Activated T-cell treated with anti-CD3 and anti-CD28 coated beads for 48 hours (primary cell): ENCODE measurements at places on chromosomes 5 and 9.

- no peak for DNase-seq
Observed at GRCh38 chr5:40700116-40700782, 20.5 kb downstream of the PTGER4 start.

DNA sequence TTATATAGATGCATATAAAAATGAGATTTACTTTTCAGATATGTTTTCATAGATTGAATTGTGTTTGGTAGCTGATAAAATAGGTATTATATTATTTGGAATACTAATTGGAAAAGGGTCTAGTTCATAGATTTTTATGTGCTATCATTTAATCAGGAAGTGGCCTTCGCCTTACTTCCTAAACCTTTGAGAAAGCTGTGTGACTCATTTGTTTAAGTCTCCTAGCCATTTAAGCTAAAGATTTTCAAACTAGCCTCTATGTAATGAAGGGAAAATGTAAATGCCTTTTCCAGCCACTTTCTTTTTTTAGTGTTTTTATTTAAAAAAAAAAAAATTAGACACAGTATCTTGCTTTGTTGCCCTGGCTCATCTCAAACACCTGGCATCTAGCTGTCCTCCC, 97.5 kb downstream of the DMXL1 start:
- DNase-seq: no peak

GRCh38 chr9:105114318-105114717, 130.1 kb upstream of the SLC44A1 start:
- peak; percentile 10 for DNase-seq

DNA sequence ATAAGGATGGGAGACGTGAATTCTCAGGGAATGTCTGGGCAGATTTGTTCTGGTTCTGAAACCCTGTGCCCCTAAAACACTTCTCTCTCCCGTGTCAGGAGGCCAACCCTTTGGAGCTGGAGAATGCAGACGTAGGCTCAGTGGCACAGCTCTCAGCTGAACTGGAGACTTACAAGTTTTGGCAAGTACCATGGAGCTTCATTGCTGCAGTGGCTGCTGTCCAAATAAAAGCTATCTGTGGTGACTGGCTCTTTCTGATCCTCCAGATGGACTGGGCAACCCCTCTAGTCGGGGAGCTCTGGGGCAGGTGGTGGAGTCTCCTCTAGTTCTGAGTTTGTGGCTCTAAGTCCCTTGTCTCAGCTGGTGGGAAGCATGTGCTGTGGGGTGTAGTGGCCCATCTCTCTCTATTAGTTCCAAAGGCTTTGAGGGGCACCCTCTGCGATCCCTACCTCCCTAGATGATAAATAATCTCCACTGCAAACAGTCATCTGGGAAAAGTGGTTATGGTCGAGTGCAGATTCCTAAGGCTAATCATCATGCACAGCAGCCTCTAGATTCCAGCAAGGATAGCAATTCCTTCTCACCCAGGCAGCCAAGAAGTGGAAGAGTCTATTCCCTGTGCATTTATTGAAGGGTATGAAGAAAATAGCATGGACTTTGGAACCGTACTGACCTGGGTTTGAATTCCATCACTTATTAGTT, 204.2 kb upstream of the KLF4 start:
- DNase-seq: no peak

DNA sequence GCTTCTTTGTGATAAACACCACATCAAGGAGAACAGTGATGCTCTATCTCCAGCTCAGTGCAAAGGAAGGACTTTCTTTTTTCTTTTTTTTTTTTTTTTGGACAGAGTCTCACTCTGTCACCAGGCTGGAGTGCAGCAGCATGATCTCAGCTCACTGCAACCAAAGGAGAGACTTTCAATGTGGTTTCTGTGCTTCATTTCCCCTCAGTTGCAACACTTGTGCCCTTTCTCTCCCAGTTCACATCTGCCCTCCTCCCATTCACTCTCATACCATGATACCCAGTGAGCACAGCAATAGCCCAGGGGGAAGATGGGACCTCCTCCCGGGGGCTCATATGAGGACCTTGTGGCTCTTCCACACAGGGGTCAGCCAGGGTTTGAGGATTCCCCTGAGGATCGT, 110.0 kb downstream of the MTRR start:
- no peak for DNase-seq

GRCh38 chr5:96335873-96336272, 97.2 kb downstream of the PCSK1 start:
- no peak for DNase-seq

GRCh38 chr5:178895615-178896571, at the start of gene ZFP2:
TSS of gene ZFP2 (plus strand) at chr5:178895913. CDS start at chr5:178931314, 35,401 bp downstream.
- DNase-seq: peak; percentile 15

GRCh38 chr9:123391233-123391632, 35.2 kb downstream of the CRB2 start:
- no peak for DNase-seq

- DNase-seq: no peak
Observed at GRCh38 chr5:61603211-61603908, 271.3 kb downstream of the ZSWIM6 start.

DNA sequence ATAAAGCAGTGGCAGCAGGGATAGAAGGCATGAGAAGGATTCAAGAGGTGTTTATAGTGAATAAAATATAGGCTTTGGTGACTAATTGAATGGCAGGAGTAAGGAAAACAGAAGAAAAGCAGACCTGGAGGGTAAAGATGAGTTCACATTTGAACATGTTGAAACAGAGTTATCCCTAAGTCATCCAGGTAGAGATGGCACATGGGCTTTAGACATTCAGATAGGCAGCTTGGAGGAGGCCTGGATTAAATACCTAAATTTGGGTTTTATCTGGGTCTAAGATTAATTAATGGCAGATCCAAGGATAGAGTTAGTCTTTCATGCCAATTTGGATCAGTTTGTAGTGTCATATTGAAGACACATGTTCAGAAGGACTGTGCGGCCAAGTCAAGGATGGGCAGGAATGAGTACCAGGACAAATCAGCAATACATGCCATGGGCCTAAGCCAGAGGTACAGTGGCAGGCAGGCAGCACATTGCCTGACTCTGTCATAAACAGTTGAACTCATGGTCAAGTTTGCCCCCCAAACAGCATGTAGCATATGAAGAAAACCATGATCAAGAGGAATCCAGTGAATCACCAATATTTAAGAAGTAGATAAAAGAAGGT, 115.5 kb upstream of the SLC12A2 start:
- no peak for DNase-seq

GRCh38 chr9:126248680-126249079, 77.9 kb upstream of the MVB12B start:
- no peak for DNase-seq

DNA sequence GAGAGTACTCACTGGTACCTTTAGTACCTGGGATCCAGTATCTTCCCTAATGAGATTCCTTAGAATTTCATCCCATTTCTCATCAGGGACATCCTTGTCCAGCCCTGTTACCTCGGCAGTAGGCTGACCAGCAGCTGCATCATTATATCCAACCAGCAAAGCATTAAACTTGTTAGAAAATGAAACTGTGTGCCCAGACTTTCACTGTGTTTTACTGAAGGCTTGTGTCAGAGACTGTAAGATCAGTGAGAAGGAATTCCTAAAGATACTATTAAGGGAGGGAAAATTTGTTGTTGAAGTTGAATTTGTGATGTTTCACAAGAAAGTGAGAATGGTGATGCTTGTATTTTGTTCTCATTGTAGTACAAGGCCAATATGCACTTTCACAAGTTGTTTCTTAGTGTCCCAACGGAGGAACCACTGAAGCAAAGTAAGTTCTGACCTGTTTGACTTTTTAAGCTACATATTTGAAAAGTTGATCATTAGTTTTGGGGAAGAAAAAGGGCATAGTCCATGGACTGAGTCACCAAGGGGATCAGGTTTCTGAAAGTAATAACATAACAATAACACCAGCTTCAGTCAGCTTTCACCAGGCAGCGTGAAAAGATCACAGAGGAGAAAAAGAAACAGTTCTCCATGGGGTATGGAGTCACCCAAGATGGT, 48.8 kb downstream of the GRAMD2B start:
- no peak for DNase-seq

- no peak for DNase-seq
Observed at GRCh38 chr5:143041-143440, 48.3 kb upstream of the LRRC14B start.

GRCh38 chr5:89268460-89268859, 385.5 kb upstream of the MEF2C start:
- no peak for DNase-seq

GRCh38 chr9:93345643-93346230, 105.7 kb upstream of the FAM120A start:
- no peak for DNase-seq

DNA sequence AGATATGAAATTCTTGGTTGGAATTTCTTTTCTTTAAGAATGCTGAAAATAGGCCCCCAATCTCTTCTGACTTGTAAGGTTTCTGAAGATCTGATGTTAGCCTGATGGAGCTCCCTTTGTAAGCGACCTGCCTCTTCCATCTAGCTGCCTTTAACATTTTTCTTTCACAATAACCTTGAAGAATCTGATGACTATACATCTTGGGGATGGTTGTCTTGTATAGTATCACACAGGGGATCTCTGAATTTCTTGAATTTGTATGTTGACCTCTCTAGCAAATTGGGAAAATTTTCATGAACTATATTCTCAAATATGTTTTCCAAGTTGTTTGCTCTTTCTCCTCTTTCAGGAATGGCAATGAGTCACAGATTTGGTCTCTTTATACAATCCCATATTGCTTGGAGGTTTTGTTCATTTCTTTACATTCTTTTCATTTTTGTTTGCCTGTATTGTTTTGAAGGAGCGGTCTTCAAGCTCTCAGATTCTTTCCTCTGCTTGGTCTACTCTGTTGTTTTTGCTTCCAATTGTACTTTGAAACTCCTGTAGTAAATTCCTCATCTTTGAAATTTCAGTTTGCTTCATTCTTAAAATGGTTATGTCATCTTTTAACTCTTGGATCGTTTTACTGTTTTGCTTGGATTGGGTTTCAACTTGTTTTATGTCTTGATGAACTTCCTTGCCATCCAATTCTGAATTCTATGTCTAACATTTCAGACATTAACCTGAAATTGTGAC, 245.2 kb upstream of the TARS1 start:
- DNase-seq: no peak

- DNase-seq: no peak
Observed at GRCh38 chr5:128522336-128522735, 15.7 kb downstream of the FBN2 start.

DNA sequence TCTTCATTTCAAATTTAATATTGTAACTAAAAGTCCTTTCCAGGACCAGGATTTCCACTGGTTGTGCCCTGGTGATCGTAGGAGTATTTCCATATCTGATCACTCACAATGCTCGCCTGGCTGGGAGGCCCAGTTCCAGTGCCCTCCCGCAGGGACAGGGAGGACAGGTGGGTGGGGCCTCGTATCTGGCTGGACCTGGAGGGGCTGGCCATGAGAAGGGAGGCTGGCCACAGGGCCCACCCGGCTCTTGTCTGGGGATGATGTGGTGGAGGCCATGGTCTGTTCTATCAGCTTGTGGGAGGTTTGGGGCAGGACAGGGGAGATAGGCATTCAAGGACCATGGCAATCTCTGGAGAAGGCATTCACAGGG, 286.4 kb downstream of the GADD45G start:
- DNase-seq: no peak

DNA sequence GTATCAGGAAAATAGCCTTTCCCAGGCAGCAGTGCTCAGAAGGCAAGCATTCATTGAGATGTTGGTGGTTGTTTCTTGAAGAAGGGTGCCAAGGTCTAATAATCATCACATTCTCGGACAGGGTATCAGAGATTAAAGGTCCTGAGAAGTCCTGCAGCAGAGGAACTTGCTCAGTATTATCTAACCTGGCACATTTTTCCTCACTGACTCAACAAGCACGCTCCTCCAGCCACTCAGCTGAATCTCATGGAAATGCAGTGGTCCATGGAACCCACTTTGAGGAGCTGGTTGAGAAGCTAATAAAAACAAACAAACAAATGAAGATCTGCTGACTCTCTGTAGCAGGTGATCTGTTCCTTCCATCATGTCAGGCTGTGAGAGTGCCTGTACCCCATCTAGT, 35.3 kb upstream of the ICE1 start:
- no peak for DNase-seq

- DNase-seq: no peak
Observed at GRCh38 chr5:149859746-149860145, 84.8 kb downstream of the PDE6A start.

- DNase-seq: no peak
Observed at GRCh38 chr5:112006721-112007120, 249.7 kb upstream of the NREP start.

- peak; percentile 45 for DNase-seq
Observed at GRCh38 chr9:7216004-7216841, 458.4 kb downstream of the KDM4C start.

DNA sequence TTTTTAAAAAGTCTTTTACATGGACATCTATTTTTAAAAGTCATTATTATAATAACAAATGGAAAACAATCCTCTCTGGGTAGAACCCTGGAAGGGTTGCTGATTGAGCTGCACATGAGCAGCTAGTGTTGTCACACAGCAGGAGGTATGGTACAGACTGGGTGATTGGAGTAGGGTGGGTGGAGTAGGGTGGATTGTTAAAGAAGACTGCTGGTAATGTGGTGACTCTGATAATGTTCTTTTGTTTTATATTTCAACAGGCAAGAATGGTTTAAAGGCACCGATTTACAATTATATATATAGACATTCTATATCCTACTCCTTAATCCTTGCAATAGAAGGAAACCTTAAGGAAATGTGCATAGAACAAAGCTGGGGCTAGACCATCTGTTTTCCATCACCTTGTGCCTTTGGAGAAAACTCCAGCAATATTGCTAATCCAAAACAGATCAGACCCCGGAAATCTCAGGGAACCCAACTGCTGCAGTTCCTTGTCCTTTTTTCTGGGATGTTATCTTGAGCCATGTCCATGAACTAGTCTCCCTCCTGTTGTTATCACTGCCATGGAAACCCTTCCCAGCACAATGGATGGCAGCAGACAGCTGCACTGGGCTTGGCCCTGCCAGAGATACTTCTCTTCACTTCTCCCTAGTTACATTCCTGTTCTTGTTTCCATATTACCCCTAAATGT, 129.7 kb downstream of the YIPF5 start:
- no peak for DNase-seq

DNA sequence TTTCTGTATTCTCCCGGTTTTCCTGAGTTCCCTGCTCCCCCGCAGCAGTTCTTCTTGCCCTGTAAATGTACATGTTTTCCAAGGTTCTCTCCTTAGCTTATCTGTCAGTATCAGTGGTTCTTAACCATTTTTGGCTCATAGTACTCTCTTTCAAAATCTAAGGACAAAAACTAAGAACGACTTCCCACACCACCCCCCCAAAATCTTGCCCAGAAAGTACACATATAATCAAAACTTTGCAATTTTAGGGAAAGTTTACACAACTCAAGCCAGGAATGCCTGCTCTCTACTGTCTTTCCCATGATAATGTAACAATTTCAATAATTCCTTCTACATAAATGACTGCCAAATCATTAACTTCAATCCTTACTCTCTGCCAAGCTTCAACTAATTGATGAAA, 4.5 kb downstream of the DCAF12 start:
- no peak for DNase-seq

GRCh38 chr9:128404560-128404959, 16.1 kb upstream of the CERCAM start:
- no peak for DNase-seq

- no peak for DNase-seq
Observed at GRCh38 chr5:73443829-73444498, 4.6 kb downstream of the FOXD1 start.
